Left ventricle myocardium superior (tissue), 1 donor: ENCODE measurements at places on chromosomes 13 and 19. TPM values are rescaled to one million over a fixed set of nuclear protein-coding genes. Genes with fewer than 3 reads are reported as not detected.

DNA sequence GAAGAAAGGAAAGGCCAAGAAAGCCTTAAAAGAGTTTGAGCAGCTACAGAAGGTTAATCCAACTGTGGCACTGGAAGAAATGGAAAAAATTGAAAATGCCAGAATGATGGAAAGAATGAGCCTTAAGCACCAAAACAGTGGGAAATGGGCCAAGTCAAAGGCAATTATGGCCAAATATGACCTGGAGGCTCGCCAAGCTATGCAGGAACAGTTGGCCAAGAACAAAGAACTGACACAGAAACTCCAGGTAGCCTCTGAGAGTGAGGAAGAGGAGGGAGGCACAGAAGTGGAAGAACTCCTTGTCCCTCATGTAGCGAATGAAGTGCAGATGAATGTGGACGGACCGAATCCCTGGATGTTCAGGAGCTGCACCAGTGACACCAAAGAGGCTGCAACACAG lies 5.1 kb downstream of the UTP14C start:
- no peak for DNase-seq

GRCh38 chr19:38004186-38004520 lies 97.1 kb downstream of the SIPA1L3 start:
- DNase-seq, result no peak

- DNase-seq, result peak; percentile 27
Measured at GRCh38 chr13:96994017-96994857, at the start of gene OXGR1. TSS of gene OXGR1 (minus strand) at chr13:96994476. CDS start at chr13:96987759, 6,717 bp downstream.

GRCh38 chr19:19410553-19411550 lies 5.4 kb downstream of the GATAD2A start:
- DNase-seq, result no peak

- no peak for DNase-seq
Measured at GRCh38 chr13:109747524-109747923, 38.9 kb downstream of the IRS2 start.

DNA sequence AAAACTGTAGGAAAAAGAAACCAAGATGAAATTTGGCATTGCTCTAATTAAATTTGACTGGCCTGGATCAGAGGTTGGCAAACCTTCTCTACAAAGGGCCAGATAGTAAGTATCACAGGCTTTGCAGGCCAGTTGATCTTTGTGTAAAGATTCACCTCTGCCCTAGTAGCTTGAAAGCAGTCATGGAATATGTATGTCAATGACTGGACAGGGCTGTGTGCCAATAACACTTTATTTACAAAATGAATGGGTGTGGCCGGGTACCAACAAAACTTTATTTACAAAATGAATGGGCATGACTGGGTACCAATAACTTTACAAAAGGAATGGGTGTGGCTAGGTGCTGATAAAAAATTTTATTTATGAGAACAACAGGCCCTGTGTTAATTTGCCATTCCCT lies 20.0 kb downstream of the SIN3B start:
- no peak for DNase-seq

- DNase-seq, result no peak
Measured at GRCh38 chr13:25660996-25661395, 289.2 kb downstream of the ATP8A2 start.

DNA sequence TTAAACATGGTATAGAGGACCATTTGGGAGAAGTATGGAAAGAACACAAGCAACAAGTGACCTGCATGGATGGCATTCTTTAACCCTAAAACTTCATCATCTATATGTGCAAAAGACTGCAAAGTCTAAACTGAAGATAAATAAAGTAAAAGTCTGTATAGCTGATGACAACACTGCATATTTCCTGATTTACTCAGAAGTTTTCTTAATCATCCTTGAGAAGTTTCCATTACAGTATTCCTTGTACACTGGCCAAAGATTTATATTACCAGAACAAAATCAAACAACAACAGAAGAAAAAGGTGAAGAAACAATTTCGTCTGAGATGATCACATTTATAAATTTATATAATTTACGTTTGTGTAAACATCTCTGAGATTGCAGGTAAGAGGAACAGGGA lies 805.7 kb downstream of the PCDH9 start:
- no peak for DNase-seq

DNA sequence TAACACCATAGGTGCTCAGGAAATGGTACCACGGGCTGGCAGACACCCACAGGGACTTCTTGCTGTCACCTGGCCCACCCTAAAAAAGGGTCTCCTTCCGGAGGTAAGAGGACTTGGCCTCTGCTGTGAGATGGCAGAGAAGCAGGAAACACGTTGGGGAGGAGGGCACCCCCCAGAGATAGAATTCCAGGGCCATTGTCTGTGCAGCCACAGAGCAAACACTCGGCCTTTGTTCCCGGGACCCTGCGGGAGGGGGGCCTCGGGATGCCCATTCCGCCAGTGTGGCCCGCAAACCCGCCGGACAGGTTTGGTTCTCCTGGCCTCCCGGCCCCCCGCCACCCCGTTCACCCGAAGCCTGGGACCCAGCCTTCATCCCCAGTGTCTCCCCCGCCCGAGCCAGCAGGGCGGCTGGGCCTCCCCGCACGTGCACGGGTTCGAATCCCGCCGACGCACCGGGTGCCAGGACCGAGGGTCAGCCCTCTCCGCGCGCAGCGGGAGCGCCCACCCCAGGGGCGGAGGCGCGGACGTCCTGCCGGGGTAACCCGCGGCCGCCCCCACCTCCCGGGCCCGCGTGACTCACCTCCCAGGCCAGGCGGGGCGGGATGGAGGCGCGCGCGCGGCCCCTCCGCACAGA lies 714 bp downstream of the PLPP2 start:
- DNase-seq, result no peak

DNA sequence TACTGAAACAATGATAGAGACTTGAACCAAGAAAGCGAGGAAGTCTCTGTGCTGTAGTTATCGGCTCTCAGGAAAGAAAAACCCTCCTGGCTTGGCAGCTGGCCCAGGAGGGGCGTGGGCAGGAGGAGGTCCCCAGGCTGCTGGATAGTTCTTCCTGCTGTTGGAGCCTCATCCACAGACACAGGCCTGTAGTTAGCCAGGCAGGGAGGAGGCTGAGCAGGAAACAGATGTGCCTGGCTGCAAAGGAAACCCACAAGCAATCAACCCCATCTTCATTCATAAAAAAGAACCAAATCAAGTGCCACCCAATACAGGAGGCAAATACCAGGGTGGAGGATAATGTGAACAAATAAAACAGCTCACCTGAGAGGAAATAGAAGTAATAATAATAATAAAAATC lies 86.2 kb downstream of the IRS2 start:
- DNase-seq, result peak; percentile 84

CAPN12 gene
- total RNA-seq, result not detected

PCSK4 gene
- 2.8 TPM for total RNA-seq

CGB7 gene
- total RNA-seq, result not detected

SIGLECL1 gene
- not detected for total RNA-seq

KLC3 gene
- not detected for total RNA-seq
